ENCODE measurements at places on chromosomes 2 and 18.
A peak's percentile ranks its signal among the peaks of the same experiment; 100 is the strongest.

- no peak for DNase-seq
Measured at GRCh38 chr18:24009651-24010333, 4.8 kb upstream of the TTC39C start.

DNA sequence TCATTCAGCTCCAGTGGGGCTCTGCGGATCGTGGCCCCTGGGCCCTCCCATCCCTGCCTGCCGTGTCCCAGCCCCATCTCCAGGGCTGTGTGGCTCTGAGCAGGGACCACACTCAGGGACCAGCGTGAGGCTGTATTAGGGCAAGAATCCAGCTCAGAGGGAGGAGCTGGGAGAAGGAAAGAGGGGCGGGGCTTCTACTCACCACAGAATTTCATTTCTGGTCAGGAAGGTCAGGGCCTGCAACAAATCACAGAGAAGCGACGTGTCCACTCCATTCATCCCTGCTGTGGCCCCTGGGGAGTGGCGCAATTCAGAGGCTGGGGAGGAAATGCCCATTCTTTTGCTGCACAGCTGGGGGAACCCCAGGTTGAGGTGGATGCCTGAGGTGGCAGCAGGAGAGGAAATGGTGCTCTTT, 828 bp downstream of the CIB4 start:
- DNase-seq: no peak

DNA sequence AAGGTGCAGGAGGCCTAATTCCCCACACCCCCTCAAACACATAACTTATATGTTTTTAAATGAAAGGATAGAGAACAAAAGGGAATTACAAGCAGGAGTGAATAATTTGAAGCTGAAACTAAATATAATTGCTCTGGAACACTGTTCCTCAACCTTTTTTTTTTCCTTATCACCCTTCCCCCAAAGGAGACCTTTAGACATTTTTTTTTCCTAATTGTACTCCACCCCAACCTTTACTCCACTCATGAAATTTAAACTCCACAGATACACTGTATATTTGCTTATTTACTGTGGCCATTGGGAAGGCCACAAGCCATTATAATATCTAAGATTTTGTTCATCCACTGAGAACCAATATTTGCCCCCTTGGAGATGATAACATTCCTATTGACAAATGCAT, 45.4 kb upstream of the PELI1 start:
- DNase-seq: no peak

- DNase-seq: peak; percentile 6
Measured at GRCh38 chr2:120346026-120346666, at the start of gene INHBB. INHBB (plus strand) TSS chr2:120346136; CDS start chr2:120346189, 53 bp downstream.

GRCh38 chr2:192151853-192152252, 42.9 kb downstream of the TMEFF2 start:
- no peak for DNase-seq

DNA sequence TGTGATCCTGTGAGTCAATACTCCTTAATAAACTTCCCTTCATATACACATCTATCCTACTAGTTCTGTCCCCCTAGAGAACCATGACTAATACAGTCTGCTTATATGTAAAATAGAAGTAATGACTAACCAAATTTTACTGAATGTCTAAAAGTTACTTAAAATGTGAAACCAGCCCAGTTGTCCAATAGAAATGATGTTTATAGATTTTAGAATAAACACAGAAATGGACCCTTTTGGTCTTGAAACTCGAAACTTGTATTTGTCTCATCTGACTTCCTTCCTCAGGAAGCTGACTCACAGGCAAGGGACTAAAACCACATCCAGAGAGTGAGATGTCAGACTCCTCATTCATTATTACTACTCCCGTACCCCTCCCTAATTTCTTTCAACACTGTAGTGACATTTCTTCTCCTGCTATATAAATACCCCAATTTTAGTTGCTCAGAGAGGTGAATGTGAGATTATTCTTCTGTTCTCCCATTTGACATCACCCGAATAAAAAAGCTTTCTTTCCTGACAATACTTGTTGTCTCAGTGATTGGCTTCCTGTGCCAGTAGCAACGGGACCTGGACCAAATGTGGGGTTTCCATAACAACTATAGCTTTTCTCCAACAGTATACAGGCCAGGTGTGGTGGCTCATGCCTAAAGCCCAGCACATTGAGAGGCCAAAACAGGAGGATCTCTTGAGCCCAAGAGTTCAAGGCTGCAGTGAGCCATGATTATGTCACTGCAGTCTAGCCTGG, 486.0 kb downstream of the ERBB4 start:
- DNase-seq: no peak

DNA sequence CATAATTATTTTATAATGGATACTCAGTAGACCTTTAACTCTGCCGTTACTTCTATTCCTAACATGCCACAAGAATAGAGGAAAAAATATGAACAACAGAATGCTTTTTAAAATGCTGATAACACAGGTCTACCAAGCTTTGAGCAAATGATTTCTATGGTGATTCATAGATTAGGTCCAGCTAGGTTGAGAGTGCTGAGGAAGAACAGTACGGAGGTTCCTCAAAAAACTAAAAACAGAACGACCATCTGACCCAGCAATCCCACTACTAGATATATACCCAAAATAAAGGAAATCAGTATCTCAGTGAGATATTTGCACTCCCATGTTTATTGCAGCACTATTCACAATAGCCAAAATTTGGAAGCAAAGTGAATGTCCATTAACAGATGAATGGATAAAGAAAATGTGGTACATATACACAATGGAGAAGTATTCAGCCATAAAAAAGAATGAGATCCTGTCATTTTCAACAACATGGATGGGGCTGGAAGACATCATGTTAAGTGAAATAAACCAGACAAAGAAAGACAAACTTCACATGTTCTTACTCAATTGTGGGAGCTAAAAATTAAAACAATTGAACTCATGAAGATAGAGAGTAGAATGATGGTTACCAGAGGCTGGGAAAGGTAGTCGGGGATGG, 111.6 kb upstream of the SERTAD2 start:
- no peak for DNase-seq

DNA sequence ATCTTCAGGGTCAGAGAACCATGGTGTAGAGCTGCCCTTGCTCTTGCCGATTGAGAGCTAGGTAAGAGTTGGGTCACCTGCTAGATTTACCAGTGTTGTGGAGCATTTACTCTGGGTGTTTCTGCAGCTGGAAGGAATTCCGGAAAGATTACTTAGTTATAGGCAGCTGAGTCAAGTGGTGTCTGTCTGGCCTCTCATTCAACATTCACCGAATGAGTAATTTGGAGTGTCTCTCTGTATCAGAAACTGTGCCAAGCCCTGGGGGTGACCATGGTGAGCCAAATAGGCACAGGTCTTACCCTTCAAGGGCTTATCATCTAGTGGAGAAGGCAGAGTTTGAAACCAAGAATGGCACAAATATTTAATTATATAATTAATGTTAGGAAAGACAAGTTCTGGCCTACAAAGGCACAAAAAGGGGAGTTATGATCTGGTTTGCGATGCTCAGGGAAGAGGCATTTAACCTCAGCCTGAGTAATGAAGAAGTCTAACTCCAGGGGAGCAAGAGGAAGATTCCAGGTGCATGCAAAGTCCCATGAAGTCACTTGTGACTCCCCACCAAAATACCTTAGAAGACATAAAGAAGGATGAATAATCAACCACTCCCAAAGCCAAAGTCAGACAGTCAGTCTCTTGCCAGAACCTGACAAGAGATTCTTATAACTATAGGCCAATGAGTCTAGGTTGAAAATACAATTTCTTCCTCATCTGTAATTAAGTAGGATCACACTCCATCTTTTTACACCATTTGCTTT, 12.5 kb downstream of the SETBP1 start:
- no peak for DNase-seq

DNA sequence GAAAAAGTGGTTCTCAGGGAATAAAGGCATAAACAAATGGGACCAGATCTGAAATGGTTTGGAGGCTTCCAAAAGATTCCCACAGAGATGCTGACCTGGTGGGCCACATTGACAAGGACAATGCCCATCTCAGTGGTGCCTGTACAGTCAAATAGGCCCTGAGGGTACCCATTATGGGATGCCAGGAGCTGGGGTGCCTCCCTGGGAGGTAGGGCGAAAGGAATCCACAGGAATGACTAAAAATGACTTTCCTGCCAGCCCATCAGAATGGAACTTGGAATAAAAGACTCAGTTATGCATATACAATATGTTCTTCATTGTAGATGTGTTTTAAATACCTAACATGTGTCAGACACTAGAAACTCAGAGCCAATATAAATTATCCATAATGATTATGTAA, 248.5 kb downstream of the RNF144A start:
- DNase-seq: no peak

DNA sequence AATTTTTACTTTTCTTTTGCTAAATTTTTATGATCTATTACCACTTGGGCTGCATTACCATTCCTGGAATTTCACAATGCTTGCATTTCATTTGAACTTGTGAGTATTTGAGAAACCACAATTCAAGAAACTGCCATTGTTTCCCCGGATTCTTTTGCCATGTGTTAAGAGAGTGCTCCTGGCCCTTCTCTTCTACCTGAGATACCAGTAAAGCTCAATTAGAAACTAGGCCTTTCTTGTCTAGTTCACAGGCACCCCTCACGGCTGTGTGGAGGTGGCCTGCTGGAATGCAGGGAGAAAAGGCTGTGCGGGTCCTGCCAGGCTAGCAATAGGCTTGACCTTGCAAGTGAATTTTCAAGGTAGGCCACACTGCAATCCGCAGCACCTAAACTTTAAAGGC, 40.8 kb downstream of the ZEB2 start:
- no peak for DNase-seq

Measured in stimulated activated naive CD8-positive, alpha-beta T cell treated with anti-CD3 and anti-CD28 coated beads, Interleukin-15, Interleukin-2, amounts not matched to agents 100 U/mL and 50 U/mL, for 24 hours (primary cell).